Body of pancreas (tissue), 4 donors: ENCODE measurements at places on chromosomes 4 and X. TPM values are rescaled to one million over a fixed set of nuclear protein-coding genes. Genes with fewer than 3 reads are reported as not detected.

DNA sequence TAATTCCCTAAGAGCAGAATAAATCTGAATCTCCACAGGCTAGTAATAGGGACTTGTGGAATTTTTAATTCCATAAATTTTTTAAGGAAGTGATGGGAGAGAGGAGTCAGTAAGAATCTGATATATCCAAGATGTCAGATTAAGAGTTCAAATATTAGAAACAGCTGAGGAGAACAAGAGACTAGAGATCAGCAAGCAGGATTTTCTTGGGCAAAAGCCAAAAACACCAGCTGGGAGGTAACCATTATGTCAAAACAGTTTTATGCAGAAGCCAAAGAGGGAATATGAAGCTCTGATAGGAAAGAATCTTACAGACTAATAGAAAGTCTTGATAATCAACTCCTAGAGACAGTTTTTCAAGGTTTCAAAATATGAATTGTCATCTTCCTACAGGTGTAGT, 72.2 kb upstream of the RBPJ start:
- peak; percentile 48 for DNase-seq

- DNase-seq: no peak
Observed at GRCh38 chrX:25555521-25555920, 539.8 kb upstream of the ARX start.

GRCh38 chr4:181766061-181766548, 477.1 kb upstream of the TENM3 start:
- DNase-seq: no peak

Gene HAND2
- total RNA-seq: 7.3 TPM
